Activated CD4-positive, CD25-positive, alpha-beta regulatory T cell (primary cell): ENCODE measurements at places on chromosomes 13 and 19.

GRCh38 chr19:18982669-18983068, 41.7 kb upstream of the HOMER3 start:
- DNase-seq: no peak

- DNase-seq: no peak
These were observed 16.2 kb downstream of the NUFIP1 start for GRCh38 chr13:44972956-44973581.

DNA sequence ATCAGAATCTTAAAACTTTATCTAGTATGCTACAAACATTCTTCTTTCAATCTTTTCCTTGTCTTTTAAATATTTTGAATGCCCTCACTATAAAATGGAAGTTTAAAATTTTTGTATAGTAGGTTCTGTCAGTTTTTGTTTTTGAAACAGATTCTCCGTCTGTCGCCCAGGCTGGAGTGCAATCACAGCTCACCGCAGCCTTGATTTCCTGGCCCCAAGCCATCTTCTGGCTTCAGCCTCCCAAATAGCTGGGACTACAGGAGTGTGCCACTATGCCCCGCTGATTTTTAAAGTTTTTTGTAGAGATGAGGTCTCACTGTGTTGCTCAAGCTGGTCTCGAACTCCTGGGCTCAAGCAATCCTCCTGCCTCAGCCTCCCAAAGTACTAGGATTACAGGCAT, 20.7 kb downstream of the PHF11 start:
- no peak for DNase-seq

- no peak for DNase-seq
These were observed 121.5 kb upstream of the CSNK1A1L start for GRCh38 chr13:37226971-37227370.

DNA sequence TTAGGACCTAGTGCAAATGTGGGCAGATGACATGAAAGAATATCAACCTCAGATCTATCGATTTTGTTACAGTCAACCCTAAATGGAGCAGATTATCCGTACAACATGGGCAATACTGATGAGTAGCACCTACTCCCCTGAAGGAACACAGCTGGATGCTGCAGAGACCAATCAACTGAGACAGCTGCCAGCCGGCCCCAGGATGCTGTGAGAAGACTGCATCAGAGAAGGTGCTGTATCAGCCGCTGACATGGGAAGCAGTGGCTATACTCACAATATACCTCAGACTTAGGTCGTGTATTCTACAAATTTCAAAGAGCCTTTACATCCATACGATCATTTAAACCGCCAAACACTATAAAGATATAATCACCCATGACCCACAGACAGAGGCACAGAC, 95.9 kb upstream of the FNDC3A start:
- DNase-seq: no peak

DNA sequence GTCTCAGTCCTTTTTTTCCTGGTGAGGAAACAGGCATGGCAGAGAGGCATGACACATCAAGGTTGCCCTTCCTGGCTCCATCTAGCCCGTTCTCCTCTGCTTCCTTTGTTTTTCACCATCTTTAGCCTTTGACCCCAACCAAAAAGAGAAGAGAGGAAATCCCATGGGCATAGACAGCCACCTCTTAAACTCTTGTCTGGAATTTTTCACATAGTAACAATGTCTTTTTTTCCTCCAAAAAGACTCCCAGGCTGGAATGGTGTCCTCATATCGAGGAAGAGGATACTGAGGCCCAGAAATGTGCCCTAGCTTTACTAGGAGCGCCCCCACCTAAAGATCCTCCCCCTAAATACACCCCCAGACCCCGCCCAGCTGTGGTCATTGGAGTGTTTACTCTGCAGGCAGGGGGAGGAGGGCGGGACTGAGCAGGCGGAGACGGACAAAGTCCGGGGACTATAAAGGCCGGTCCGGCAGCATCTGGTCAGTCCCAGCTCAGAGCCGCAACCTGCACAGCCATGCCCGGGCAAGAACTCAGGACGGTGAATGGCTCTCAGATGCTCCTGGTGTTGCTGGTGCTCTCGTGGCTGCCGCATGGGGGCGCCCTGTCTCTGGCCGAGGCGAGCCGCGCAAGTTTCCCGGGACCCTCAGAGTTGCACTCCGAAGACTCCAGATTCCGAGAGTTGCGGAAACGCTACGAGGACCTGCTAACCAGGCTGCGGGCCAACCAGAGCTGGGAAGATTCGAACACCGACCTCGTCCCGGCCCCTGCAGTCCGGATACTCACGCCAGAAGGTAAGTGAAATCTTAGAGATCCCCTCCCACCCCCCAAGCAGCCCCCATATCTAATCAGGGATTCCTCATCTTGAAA, at the start of gene GDF15:
Gene GDF15 (plus strand): TSS at position 484 of the 868 bp plus-strand sequence. CDS start 32 bp downstream, at position 516.
- no peak for DNase-seq

DNA sequence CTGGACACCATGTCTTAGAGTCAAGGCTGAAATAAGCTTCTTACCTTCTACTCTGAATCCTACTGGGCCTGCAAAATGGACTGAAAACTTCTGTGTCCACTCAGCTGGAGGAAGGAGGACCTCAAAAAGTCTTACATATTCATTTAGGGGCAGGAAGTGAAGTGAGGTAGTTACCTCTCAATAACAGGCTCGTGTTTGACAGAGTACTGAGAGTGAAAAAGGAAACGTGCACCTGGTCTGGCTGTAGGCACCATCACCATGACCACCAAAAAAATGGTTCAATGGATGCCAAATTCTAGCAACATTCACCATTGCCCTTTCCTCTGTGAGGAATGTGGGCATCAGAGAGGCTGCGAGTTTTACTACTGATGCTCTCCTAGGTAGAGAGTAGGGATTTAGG, 176.2 kb downstream of the RFC3 start:
- DNase-seq: no peak

GRCh38 chr19:18846862-18847548, 15.2 kb downstream of the UPF1 start:
- DNase-seq: peak; percentile 53

DNA sequence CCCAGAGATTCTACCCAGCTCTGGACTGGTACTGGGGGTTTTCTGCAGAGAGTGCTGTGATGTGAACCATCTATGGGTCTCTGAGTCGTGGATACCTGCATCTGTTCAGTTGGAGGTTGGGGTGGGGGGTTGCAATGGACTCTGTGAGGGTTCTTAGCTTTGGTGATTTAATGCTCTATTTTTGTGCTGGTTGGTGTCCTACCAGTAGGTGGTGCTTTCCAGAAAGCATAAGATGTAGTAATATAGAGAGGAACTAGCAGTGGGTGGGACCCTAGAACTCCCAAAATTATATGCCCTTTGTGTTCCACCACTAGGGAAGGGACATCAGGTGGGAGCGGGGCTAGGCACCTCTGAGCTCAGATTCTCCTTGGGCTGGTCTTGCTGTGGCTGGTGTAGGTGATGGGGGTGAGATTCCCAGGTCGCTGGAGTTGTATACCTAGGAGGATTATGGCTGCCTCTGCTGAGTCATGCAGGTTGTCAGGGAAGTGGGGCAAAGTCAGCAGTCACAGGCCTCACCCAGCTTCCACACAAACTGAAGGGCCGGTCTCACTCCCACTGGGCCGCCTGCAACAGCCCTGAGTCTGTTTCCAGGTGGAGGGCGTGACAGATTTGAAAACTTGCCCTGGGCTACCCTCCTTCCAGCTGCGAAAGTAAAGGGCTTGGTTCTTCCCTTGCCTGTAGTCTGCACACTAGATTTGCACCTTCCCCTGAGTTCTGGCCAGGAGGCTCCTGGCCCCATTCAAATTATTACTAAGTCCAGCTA, 573.0 kb upstream of the SLITRK1 start:
- no peak for DNase-seq
